ENCODE measurements at places on chromosomes 4 and X.

DNA sequence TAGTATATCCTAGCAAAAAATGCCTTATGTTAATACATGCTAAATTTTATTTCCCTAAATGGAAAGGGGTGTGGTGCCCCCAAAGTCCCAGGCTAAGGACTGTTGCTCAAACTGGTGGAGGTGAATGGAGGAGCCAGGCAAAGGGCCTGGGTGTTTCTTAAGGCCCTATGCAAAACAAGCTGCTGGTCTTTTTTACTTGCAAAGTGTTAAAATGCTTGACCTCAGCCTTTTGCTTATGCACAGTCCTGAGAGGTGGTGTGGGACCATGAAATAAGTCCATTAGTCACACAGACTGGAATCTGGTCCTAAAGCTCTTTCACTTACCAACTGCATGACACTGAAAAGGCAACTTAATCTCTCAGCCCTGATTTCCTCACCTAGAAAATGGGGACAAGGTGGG is 223.5 kb upstream of the MBNL3 start:
- no peak for DNase-seq

- DNase-seq, result no peak
These were observed 47.3 kb upstream of the KCNE5 start for GRCh38 chrX:109672239-109672638.

GRCh38 chr4:2417226-2417764 is 1.1 kb downstream of the ZFYVE28 start:
- DNase-seq, result no peak

DNA sequence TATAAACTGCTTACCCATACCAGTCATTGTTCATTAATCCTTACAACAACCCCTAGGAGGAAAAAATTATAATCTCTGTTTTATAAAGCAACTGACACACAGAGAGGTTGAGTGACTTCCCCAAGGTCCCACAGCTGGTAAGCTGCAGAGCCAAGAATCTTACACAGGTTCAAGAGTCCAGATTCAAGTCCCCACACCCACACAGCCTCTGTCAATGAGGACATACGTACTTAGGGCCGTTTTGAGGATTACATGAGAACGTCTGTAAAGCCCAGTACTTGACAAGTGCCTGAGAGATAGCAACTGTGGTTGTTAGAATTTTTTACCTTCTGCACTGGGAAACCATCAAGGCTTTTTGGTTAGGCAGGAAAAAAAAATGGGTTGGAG is 556 bp upstream of the SLC25A43 start:
- DNase-seq, result peak; percentile 4

Data from cardiac fibroblast (primary cell).